Left kidney (tissue), 8 donors: ENCODE measurements at places on chromosomes 7 and 10.

- no peak for DNase-seq
Measured at GRCh38 chr7:91240376-91240941, 23.8 kb upstream of the FZD1 start.

GRCh38 chr7:147400925-147401324 is 1189.6 kb upstream of the C7orf33 start:
- DNase-seq, result no peak

DNA sequence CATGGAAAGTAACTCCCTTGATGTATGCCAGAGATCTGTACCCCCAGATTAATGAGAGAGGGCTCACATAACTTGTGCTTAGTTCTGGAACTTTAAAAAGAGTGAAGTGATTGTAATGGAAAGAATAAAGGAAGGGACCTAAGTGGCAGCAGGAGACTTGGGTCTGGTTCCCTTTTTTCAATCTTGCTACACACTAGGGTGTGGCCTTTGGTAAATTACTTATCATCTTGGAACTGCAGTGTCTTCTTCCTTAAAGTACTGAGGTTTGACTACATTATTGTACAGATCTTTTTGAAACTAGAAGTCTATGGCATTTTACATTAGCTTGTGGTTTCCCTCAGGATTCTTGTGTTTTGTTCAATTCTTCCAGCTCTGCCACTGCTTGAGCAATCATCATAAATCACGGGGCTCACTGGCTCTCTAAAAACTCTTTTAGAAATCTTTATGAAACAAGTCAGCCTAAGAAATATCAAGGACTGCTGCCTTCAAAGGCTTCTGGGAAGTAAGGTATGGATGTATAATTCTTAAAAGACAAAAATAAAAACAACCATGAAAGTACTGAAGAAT is 22.5 kb upstream of the CHRM2 start:
- no peak for DNase-seq

GRCh38 chr10:938941-939678 is 7.6 kb upstream of the LARP4B start:
- no peak for DNase-seq

DNA sequence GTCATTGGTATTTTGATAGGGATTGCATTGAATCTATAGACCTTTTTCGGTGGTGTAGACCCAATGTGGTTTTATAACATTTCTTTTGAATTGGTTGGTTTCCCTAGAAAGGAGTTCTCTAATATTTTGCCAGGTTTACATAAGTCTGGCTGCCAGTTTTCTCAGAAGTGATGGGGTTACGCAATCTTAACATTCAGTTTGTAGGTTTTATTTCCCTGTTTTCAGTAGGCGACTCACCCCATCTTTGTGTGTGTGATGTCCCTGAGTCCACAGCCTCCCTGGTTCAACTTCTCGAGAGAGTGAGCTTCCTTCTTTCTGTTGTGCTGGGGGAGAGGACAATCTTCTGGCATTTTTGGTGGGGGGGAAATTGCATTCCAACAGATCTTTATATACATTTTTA is 9.6 kb upstream of the KIF5B start:
- no peak for DNase-seq

DNA sequence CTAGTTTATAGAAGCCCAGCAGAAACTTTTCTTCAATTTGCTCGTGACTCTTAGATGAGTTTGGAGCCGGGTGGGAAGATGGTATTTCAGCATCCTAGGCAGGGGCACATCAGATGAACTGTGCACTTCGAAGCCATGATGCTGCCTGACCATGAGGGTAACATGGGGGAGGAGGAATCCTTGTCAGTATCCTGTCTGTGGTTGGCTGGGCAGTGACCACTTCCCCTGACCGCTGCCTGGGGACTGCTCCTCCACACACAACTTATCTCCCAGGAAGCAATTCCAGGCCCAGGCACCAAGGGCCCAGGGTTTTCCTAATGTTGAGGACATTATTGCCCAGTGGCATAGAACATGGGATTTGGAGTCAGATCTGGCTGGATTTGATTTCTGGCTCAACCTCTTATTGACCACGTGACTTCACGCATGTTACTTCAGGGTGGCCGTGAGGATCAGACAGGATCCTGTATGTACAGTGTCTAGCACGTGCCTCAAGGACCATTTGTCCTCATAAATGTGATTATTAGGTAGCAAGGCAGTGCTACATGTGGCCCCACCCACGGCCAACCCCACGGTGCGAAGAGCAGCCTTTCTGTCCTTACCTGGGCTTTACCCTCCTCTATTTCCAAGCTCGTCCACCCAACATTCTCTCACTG is 65.2 kb downstream of the PTPRE start:
- DNase-seq, result no peak

DNA sequence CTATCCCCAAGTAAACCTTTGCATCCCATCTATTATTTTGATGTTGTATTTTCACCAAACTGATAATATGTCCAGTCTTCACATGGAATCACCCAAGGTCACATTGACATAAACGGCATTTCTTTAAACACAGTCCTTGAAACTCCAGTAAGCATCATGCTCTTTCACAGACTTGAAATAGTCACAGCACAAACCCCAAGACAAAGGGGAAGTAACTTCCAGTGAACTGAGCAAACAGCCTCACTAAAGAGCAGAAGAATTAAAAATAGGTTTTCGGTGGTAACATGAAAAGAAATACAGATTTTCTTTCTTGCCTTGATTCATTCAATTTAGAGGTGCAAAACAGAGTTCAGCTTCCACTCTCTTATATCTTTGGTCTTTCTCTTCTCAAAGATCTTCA is 253.7 kb downstream of the SFMBT2 start:
- DNase-seq, result no peak
